Suppressor macrophage treated with lipopolysaccharide for 4 hours (primary cell): ENCODE measurements at places on chromosomes 7 and 10.

DNA sequence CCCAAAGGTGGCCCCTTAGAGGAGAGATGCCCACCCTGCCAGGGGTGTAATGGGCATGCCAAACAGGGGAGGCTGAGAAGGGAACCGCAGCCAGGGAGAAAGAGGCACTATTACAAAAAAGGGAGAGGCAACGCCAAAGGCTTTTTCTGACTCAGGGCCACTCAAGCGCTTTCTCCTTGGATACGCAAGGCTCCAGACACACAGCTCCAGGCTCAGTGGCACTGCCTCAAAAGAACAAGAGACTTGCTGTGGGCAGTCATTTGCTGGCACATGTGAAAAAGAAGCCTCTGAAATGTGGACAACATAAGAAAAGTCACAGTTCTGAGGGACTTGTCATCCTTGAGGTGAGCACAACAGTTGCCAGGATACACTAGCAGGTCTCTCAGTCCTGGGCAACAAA, 128.4 kb downstream of the DGKI start:
- no peak for DNase-seq

DNA sequence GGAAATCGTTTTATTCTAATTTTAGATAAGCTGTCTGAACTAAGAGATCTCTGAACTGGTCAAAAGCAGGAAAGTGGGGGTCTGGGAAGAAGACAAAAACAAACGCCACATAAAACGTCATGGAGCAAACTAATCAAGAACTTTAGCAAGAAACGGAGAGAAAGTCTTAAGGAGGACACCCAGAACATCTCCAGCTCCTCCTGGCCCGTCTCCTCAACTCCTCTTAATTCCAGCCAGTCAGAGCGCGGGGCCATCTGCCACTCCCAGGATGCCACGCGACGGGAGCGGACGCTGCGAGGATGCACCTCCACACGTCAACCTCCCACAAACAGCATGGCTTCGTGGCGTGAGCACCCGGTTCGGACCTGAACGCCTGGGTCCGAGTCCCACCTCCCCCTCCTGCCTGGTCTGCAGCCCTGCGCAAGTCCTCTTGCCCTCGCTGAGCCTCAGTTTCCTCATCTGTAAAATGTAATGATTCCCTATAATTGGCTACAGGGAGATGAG, 598 bp downstream of the MMS19 start:
- peak; percentile 82 for DNase-seq

DNA sequence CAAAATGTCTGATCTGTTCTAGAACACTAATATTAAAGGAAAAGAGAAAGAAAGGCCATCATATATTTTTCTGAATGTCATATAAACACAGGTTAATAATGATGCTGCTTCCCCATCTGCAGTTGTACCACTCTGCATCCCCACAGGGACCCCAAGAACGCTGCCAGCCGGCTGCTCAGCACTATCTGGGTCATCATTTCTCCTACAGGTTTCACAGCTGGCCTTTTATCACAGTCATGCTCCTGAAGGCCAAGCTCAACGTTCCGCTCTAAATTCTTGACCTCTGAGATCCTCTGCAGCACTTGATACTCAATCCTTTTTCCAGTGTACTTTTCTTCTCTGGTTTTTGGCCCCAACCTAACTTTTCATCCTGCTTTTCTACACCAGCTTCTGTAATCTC, 4.8 kb downstream of the IDI1 start:
- DNase-seq: no peak

- no peak for DNase-seq
Observed at GRCh38 chr7:124022551-124022950, 10.3 kb downstream of the TMEM229A start.

- DNase-seq: peak; percentile 30
Observed at GRCh38 chr10:110022716-110023504, 15.1 kb downstream of the ADD3 start.

DNA sequence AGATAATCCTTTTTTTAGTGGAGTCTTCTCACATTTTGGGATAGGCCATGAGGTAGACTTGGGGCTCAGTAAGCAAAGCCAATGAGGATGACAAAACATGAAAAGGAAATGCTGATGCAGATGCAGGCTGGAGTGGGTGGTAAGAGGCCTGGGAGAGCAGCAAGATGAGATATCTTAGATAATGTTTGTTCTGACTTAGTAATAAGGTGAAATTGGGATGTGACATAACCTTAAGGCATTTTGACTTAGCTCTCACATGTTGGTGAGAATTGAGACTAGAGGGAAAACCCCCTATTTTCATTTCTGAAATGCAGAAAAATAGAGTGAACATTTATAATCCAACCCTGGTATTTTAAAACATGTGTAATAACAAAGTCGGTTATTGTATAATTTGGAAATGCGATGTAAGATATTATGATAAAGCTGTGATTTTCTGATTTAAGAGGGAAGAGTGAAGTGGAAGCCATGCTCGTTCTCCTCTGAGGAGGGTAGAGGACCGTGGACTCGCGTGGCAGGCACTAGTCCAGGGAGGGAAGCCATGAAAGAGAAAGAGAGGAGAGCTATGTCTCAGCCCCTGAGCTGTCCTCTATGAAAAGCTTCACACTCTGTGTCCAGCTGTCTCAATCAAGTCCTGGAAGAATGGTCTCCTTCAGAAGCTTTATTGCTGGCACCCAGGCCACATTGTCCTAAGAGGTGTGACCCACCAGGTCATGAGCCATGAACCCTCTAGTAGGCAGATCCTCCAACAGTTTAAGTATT, 57.3 kb downstream of the ST7 start:
- peak; percentile 68 for DNase-seq

DNA sequence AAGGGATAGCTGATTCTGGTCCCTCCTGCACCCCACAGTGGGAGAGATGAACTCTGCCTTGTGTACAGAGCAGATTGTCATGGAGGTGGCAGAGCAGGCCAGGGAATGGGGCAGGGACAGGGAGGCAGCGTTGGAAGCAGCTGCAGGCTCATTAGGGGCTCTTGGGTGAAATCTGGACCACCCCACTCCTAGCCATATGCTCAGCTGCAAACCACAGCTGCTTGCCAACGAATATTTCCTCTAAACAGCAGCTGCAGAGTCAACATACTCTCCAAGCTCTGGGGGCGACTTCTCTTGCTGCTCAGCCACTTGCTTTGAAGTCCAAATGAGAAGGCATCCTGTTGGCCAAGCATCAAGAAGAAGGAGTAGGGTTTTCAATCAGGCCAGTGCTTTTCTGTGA, 302.3 kb upstream of the AUTS2 start:
- DNase-seq: no peak

GRCh38 chr7:27651702-27652101, 11.0 kb downstream of the HIBADH start:
- DNase-seq: no peak

DNA sequence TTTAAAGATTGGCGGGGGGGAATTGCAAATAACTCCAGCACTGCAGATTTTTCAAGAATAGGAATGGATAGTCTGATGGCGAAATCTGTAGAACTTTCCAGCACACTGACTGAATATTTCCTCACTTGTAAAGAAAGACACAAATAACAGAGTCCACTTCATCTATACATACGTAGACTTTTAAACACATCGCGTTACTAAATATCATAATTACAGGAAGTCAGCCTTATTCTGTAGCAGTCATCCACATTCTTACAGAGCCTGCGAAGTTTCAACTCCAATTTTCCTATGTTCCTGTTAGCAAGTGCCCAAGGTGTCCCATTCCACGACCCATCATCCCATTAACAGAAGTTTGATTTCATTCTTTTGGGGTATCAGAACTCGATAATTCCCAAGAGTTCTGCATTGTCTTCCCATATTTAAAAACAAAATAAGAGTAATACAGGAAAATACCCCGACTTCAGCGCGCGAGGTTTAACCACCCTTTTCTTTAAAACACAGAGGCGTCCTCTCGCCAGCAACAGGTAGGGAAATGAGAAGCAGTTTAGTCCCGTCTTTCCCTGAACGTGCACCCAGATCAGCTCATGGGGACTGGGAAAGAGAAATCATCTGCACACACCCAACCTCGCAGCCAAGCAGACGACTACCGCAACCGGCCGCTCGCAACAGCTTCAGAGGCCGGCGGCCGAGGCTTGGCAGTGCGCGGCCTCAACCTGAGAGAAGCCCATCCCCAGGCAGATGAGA, 880 bp downstream of the HERC4 start:
- peak; percentile 68 for DNase-seq

DNA sequence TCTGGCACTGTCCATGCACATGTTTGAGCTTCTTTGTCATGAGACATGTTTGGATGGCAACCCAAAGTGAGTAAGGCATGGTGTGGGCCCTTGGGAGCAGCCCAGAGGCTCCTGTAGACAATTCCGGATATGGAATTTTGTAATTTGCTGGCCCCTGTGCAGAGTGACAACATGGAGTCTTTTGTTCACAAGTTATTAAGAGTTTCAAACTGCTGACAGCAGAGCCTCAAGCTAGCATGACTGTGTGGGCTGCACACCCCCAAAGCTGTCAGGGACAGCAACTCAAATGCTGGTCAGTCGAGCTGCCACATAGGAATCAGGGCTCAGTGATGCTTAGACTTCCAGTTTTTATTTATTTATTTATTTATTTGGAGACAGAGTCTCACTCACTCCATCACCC, 7.0 kb upstream of the MYL7 start:
- no peak for DNase-seq

GRCh38 chr7:127189074-127189473, 63.7 kb downstream of the GRM8 start:
- DNase-seq: no peak

GRCh38 chr7:98831641-98832221, 38.1 kb downstream of the TMEM130 start:
- peak; percentile 67 for DNase-seq

DNA sequence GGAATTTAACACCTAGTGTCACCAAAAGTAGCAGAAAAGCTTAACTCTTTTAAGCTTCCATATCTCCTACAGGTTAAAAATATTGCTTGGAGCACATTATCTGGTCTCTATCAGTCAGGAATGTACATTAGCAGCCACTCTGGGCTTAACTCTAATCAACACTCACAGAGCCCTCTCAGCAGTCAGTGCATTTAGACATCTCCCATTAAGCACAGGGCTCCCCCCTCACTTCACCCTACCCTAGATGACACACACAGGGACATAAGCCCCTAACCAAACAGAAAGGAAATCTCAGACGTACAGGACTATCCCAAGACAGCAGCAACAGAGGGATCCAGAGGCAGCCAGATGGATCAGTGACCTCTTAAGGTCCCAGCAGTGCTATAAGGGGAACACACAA, 26.4 kb downstream of the FBXW4 start:
- DNase-seq: no peak

DNA sequence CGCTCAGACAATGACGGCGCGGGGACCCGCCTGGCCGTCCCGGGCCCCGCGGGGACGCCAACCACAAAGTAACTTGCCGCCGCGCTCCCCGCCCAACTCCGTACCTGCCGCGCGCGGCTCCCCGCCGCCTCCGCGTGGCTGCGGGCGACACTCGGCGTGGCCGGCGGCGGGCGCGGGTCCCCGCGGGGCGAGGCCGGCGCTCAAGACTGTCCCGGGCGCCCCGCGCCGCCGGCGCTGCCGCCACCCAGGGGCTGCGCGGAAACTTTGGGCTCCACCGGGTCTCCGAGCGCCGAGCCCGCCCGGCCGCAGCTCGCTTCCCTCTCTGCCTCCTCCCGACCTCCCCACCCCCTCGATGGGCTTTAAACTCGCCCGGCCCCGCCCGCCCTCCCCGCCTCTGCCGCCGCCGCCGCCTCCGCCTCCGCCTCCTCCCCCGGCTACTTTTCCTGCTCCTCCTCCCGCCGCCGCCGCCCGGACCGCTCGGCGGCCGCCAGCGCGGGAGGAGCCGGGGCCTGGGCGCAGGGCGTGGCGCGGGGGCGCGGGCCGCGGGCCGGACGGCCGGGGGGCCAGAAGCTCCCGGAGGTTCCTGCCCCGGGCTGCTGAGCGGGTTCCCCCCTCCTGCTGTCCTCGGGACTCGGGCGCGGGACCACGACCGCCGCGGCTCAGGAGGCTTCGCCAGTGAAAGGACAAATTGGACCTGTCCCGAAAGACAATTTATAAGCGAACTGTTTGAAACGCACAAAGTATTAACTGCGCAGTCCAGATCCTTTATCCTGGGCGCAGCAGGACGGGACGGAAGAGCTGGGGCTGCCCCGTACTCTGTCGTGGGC, 10.6 kb upstream of the GRB10 start:
- DNase-seq: peak; percentile 55

GRCh38 chr10:129865960-129866359, 98.1 kb downstream of the EBF3 start:
- no peak for DNase-seq

GRCh38 chr7:102287111-102287980, 678 bp downstream of the SH2B2 start:
- peak; percentile 47 for DNase-seq

GRCh38 chr10:119022846-119023552, 6.5 kb upstream of the NANOS1 start:
- DNase-seq: no peak

DNA sequence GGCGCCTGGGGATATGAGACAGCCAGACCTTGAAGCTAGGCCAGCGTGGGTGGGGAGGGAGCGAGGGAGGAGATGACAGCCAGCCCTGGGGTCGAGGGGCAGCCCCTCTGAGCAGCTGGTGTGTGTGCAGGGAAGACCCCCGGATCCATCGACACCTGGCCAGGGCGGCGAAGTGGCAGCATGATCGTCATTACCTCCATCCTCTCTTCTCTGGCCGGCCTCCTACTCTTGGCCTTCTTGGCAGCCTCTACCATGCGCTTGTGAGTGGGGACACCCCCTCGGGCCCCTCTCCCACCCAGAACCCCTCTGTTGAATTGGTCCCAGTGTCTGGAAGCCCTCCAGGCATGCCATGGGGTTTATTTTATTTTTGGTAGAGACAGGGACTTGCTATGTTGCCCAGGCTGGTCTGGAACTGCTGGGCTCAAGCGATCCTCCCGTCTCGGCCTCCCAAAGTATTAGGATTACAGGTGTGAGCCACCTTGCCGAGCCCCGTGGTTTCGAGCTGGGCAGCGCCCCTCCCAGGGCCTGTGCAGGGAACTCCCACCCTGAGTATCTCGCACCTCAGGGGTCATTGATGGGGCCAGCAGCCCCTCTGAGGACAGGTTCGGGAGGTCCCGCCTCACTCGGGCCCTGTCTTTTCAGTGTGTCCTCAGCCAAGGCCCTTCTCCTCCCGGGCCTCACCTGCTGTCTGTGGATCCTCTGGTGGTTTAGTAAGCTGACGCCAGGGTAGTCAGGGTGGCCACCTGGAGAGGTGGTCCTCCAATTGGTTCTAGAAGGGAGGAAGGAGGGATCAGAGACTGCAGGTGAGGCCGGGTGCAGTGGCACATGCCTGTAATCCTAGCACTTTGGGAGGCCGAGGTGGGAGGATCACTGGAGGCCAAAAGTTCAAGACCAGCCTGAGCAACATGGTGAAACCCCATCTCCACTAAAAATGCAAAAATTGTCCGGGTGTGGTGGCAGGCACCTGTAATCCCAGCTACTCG, 3.8 kb downstream of the UPK3B start:
- DNase-seq: no peak

DNA sequence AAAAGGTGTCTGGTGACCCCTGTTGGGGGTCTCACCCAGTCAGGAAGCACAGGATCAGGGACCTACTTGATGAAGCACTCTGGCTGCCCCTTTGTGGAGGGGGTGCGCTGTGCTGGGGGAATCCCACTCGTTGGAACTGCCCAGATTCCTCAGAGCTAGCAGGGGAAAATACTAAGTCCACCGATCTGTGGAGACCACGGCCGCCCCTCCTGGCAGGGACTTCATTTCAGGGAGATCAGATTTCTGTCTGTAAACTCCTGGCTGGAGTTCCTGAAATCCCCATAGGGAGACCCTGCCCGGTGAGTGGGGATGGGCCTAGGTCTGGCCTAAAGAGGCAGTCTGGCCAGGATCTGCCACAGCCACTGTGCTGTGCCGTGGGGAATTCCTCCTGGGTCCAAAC, 79.3 kb upstream of the ADCY1 start:
- DNase-seq: no peak

GRCh38 chr7:15326044-15326644, 235.7 kb downstream of the AGMO start:
- DNase-seq: peak; percentile 23

GRCh38 chr7:126774077-126774476, 478.7 kb downstream of the GRM8 start:
- DNase-seq: peak; percentile 9
